ENCODE measurements at places on chromosomes 12 and 14.

- no peak for DNase-seq
Measured at GRCh38 chr12:22180705-22181104, 134.7 kb downstream of the CMAS start.

DNA sequence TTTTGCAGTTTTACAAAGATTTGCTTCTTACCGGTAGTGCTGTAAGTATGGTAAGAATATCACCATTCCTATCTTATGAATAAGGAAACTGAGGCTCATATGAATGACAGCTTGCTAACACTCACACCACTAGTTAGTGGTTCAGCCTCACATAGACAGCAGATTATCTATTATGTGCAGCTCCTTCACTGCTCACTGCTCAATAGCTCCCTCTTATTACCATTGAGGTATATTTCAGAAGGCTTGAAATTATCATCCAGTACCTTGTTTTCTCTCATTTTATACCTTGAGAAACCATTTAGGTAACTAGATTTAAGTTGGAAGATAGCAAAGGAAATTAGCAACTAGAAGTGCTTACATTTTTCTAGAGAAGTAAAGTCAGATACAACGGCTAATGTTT is 15.5 kb downstream of the RIC8B start:
- DNase-seq = no peak

DNA sequence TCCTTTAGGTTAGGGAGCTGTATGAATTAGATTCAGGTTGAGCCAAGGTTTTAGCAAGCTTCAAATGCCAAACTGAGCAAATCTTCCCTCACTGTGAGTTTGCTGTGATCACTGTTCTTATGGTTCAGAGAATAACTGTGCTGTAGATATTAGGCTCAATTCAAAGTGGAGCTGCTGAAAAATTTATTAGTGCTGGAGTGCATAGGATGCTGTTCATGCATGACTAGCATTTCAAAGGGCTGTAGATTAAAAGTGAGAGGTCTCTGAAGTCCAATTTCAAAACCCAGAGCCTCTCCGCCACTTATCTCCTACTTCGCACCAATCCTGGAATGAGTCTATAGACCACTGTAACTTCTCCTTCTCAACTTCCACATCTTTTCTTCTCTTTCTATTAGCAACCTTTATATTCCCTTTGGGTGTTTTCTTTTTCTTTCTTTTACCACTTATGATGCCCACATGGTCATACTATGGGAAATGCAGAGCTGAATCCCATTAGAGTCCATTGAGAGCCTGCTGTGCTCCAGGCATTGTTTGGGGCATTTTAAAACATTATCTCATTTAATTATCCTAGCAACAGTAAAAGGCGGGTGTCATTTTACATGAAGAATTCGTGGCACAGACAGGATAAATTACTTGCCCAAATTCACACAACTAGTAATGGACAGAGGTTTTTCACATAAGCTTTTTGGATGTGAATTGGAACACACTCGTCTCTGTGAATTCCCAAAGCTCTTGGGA is 77.5 kb upstream of the EEA1 start:
- no peak for DNase-seq

DNA sequence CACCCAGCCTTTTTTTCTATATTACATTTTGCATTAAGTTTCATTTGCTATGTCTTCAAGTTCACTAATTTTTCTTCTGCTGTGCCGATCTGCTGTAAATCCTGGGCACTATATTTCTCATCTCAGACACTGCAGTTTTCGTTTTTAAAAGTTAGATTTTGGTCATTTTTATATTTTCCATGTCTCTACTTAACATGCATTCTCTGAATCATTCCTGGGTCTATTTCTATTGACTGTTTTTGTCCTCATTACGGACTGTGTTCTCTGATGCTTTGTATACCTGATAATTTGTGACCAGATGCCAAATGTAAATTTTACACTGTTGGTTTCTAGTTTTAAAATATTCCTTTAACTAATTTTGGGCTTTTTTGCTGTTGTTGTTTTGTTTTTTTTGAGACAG is 64.5 kb downstream of the R3HDM2 start:
- no peak for DNase-seq

- DNase-seq = peak; percentile 79
Measured at GRCh38 chr14:24296341-24297157, 3.0 kb downstream of the DHRS1 start.

- no peak for DNase-seq
Measured at GRCh38 chr12:23950210-23950774, 822 bp upstream of the SOX5 start.

- DNase-seq = no peak
Measured at GRCh38 chr12:6189028-6189427, 11.2 kb upstream of the CD9 start.

DNA sequence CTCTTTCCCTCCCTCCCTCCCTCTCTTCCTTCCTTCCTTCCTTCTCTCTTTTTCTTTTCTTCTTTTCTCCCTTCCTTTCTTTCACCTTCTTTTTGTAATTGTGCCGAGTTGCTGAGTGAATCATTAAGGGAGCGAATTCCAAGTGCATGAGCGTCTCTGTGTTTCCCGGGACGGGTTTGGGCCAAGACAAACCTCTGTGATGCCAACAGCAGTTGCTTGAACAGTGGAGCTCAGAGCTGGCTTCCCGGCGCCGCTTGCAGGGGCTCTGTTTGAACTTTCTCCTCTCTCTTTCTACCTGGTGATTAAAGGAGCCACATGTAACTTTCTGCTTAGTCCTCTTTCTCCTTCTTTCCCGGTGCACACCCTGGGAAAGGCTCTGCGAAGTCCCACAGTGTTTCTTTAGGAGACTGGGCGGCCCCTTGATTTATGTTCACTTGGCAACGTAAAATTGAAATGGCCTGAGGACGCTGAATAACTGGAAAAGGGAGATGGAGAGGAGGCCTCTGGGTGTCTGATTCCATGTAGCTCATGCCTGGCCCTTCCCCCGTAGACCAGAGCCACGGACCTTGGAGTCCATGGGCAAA is 33.7 kb upstream of the MAP1LC3B2 start:
- no peak for DNase-seq

DNA sequence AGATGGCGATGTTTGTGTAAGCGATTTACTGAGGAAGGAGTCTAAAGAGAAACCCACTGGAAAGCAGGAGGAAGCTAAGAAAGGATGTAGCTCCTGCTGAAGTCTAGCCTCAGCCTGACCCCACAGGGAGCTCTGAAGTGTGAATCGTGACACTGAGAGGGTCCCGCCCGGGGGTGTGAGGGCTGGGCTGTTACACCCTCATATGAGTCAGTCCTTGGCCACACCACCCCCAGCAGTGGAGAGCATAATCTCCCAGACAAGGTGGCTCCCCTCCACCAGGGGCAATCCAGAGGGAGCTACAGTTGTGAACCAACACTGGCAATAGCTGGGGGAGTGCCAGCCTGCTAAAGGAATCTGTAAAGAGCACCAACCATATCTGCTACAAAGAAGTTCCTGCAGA is 31.5 kb downstream of the SVOP start:
- DNase-seq = no peak

GRCh38 chr12:12214635-12215131 is 52.2 kb downstream of the LRP6 start:
- no peak for DNase-seq

DNA sequence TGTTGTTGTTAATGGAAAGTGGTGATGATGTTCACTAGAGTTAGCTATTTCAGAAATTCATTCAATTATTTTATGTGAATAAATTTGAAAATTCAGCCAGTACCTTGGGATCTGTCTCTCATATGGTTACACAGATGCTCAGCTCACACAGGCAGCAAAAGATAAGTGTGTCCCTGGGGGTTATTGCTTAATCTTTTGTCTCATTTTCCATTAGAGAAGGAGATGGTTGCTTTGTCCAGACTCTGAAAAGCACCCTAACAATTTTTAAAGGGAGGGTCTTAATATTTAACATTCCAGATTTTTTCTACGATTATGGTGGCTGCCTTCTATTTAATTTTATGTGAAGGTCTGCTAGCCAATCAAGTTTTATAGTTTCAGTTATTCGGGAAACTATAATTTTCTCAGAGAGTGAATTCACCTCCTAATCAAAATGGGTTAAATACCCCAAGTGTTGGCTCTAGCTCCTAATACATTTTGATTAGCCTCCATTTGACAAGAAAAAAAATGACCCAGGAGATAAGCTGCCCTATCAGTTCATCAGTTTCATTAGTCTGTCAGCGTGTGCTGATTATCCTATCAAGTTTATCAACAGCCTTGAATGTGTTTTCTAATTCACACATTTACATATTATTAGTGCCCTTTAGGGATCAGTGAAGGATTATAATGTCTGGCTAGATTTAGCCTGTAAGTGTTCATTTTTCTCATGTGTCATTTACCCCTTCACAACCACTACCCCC is 282.1 kb downstream of the TMTC2 start:
- DNase-seq = no peak

- no peak for DNase-seq
Measured at GRCh38 chr12:95004610-95005009, 1.1 kb upstream of the NDUFA12 start.

DNA sequence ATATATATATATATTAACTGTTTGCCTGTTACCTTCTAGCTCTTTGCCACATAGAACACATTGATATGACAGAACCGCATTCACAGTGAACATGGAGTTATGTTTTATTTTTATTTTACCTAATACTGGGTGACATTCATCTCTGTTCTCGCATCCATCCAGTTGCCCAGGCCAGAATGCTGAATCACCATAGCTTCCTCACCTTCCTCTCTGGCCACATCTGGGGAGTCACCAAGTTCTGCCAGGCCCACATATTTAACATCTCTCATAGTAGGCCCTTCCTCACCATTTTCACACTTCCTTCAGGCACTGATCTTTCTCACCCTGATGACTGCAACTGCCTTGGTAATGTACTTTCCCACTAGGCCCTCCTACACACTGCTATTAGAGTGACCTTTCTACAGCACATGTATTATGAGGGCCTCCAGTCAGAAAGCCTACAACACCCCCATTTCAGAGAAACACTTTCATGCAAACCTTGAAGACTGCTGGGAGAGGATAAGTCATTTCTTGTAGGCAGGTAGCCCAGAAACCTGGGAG is 106.8 kb downstream of the LGR5 start:
- DNase-seq = no peak

GRCh38 chr14:77495334-77495733 is 3.3 kb downstream of the ISM2 start:
- no peak for DNase-seq

DNA sequence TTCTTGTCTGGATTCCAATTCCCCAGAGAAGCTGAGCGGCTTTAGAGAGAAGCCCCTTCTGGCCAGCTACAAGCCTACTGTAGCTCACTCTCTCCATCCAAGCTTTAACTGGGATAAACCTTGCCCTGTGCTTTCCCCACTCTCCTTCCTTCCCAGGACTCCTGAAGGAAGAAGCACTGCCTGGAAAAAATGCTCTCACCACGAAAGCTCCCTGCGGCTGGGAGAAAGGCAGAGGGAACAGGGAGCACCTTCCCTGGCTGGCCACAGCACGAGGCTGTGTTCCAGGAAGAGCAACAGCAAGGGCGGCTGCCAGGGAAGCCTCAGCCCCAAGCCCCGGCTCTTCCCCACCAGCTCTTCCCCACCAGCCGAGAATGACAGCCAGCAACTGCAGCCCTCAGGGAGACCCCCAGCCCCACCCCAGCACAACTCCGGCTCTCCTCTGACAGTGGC is 40.8 kb upstream of the PNMA1 start:
- DNase-seq = no peak

GRCh38 chr12:42590330-42590934 is 886 bp upstream of the PRICKLE1 start:
- no peak for DNase-seq

DNA sequence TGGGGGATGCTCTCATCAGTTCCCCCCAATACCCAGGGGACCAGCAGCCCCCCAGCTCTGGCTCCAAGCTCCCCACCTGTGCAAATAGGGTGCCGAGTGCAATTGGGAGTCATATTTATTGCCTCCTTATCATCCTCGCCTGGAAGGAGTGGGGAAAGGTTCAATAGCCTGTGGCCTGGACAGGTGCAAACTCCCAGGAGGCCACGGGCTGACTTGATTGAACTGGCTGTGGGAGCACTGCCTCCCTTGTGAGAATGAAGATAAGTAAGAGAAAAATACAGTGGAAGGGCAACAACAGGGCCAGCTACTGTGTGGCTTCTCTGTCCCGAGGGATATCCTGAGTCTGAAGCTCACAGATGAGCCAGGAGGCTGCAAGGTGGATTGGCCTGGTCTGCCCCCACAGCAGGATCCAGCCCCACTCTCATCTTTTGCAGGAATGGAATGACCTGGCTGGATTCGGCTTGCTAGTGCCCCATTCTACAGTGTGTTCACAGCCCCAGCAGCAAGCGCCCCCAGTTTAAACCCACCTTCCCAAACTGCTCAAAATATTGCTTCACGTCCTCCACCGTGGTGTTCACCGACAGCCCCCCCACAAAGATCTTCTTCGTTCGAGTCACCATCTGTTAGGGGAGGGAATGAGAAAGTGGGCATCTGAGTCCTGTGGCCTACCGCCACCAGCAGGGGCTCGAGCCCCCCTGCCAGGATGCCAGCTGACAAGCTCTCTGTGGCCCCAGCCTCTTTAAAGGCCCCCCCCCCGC is 6.3 kb downstream of the MSI1 start:
- no peak for DNase-seq

Data from hematopoietic multipotent progenitor cell treated with erythropoietin and hydrocortisone succinate and interleukin-3 and kit ligand, for 17 days (in vitro differentiated cells).